Epithelial cell of proximal tubule (primary cell): ENCODE measurements at places on chromosomes 12 and 14.

GRCh38 chr12:42234970-42235369 is 3.1 kb downstream of the YAF2 start:
- no peak for DNase-seq

- DNase-seq: peak; percentile 32
Observed at GRCh38 chr14:33646692-33647260, 304.1 kb downstream of the EGLN3 start.

GRCh38 chr14:31270196-31270772 is 62.7 kb upstream of the HECTD1 start:
- DNase-seq: no peak

- no peak for DNase-seq
Observed at GRCh38 chr12:48419116-48419935, 53.0 kb upstream of the ANP32D start.

- DNase-seq: no peak
Observed at GRCh38 chr12:113980537-113981337, 14.6 kb upstream of the RBM19 start.

DNA sequence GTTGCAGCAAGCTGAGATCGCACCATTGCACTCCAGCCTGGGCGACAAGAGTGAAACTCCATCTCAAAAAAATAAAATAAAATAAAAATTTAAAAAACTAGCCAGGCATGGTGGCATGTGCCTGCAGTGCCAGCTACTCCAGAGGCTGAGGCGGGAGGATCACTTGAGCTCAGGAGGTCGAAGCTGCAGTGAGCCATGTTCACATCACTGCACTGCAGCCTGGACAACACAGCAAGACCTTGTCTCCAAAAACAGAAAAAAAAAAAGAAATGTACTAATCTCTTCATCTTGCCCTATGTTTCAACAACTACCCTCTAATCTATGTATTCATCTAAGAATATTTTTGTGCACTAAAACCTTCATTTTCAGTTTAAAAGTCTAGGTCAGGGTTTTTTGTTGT is 6.5 kb downstream of the NAA25 start:
- DNase-seq: no peak

- no peak for DNase-seq
Observed at GRCh38 chr12:103493199-103493598, 2.6 kb downstream of the C12orf42 start.
